Breast epithelium (tissue), 4 donors: ENCODE measurements at places on chromosomes 5 and 9.

DNA sequence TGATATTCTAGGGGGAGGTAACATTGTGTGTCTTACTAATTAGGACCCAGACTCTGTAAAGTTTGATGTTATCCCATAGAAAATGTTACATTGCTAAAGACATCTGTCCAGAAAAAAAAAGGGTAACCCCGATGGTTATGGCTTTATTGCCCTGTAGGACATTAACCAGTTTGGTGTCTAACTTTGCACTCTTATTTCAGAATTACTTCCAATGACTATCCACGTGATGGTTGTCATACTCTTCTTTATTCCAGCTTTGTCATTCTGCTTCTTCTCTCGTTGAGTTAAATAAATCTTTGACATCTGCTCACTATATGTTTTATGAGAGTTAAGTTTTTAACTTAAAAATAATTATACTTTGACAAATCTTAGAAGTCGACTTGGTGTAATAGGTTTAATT, 180.4 kb upstream of the ANKRD55 start:
- H3K4me3 ChIP-seq = no peak overlapping the region
- no peak for DNase-seq
- H3K27ac ChIP-seq = no peak overlapping the region
- no peaks in the 10 kb centered on the region for H3K4me1 ChIP-seq
- no peaks in the 10 kb centered on the region for H3K36me3 ChIP-seq

DNA sequence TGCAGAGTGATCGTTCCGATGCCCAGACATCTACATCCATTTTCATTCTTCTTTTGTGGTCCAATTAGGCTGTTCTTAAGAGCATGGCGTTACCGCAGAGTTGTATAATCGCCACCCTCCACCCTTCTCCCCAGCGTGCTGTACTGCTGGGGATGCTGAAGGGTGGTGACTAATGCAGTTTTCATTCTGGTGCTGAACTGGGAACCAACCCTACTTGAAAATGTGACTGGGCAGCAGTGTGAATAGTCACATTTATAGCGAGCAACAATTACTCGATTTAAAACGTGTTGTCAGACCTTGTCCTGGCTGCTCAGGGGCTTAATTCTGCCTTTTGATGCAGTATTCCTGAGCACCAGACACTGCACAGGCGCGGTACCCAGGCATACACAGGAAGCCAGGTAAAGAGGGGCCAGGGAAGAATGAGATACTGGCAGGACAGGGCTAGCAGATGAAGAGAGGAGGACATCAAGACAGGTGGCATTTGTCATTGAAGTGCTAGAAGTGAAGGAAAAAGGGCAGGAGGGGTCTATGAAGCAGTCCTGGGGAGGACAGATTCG, 719 bp upstream of the ISCA1 start:
- H3K27me3 ChIP-seq = no peaks in the 10 kb centered on the region
- peak overlapping the region; percentile 88 for H3K4me3 ChIP-seq
- no peaks in the 10 kb centered on the region for H3K36me3 ChIP-seq
- H3K4me1 ChIP-seq = peaks cover 11% of the 10 kb centered on the region

GRCh38 chr5:148790545-148791333, 35.7 kb upstream of the ADRB2 start:
- DNase-seq = no peak
- H3K4me3 ChIP-seq = no peak overlapping the region
- no peaks in the 10 kb centered on the region for H3K4me1 ChIP-seq
- no peak overlapping the region for H3K27ac ChIP-seq

- no peak overlapping the region for H3K27ac ChIP-seq
- no peak for DNase-seq
- H3K4me1 ChIP-seq = no peaks in the 10 kb centered on the region
- no peaks in the 10 kb centered on the region for H3K27me3 ChIP-seq
Measured at GRCh38 chr9:123645762-123646161, 284.2 kb downstream of the DENND1A start.

GRCh38 chr9:30476826-30477225, 1907.6 kb upstream of the ACO1 start:
- no peaks in the 10 kb centered on the region for H3K36me3 ChIP-seq
- no peak overlapping the region for H3K4me3 ChIP-seq
- no peak overlapping the region for H3K27ac ChIP-seq
- H3K27me3 ChIP-seq = no peaks in the 10 kb centered on the region
- H3K4me1 ChIP-seq = no peaks in the 10 kb centered on the region
